ENCODE measurements at places on chromosomes 7 and 10.

- DNase-seq, result no peak
Measured at GRCh38 chr7:27133409-27134231, 3.1 kb upstream of the HOXA4 start.

- DNase-seq, result no peak
Measured at GRCh38 chr10:102419269-102420180, 940 bp upstream of the PSD start.

GRCh38 chr7:98137134-98137825 lies 30.6 kb downstream of the LMTK2 start:
- DNase-seq, result no peak

GRCh38 chr7:123485187-123485586 lies 49.2 kb downstream of the IQUB start:
- DNase-seq, result no peak

GRCh38 chr10:124708922-124709520 lies 35.2 kb downstream of the FAM53B start:
- no peak for DNase-seq

- DNase-seq, result no peak
Measured at GRCh38 chr10:44415121-44415520, 30.2 kb upstream of the CXCL12 start.

DNA sequence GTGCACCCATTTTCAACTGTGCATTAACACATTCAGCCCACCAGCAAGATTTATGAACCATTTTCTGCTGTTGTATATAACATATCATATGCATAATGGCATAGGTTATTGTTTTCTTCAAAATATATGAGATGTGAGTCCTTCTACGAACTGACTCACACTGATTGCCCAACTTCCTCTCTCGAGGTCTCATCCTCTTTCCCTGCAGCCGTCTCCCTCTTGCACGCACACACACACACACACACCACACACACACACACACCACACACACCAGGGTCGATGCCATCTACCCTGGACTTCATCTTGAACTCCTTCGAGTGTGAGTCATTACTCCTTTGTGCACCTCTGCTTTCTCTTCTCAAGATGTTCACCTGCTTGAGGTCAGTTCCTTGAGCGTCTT lies 36.7 kb downstream of the EGFR start:
- no peak for DNase-seq

DNA sequence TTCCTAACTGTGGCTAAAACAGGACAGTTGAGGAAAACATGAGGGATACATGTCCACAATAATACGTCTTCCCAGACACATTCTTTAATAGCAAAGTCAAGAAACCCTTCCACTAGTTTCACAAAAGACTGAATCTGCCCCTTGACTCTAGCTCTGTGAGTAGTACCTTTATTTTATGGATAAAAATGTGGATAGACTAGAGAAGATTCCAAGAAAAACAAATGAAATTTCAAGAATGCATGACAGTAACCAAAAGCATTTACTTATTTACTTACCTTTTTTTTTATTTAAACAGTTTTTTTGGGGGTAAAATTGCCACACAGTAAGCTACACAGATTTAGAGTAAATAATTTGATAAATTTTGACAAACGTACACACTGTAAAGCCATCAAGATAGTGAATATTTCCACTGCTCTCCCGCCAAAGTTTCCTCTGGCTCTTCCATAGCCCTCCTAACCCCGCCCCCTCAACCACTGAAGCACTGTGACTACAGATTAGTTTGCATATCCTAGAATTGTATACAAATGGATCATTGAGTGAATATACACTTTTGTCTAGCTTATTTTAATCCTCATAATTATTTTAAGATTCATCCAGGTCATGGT lies 420.4 kb upstream of the ZMIZ1 start:
- DNase-seq, result no peak

- no peak for DNase-seq
Measured at GRCh38 chr7:102302025-102302424, 15.4 kb downstream of the SH2B2 start.

GRCh38 chr10:87519582-87519981 lies 14.9 kb downstream of the MINPP1 start:
- DNase-seq, result no peak

DNA sequence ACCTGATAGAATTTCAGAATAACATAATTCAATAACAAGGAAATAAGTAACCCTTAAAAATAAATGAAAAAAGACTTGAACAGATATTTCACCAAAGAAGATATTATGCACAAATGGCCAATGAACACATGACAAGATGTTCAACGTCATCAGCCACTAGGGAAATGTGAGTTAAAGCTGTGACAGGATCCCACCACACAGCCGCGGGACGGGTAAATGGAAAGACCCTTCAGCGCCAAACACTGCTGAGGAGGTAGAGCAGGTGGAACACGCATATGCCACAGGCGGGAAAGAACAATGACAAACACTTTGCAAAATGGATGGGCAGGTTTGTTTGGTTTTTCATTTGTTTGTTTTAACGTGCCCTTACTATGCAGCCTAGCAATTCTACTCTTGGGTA lies 86.1 kb upstream of the RNF32 start:
- DNase-seq, result no peak

GRCh38 chr7:80918399-80918798 lies 452 bp downstream of the SEMA3C start:
- DNase-seq, result no peak

- no peak for DNase-seq
Measured at GRCh38 chr7:19116121-19117090, 1.0 kb downstream of the TWIST1 start.

DNA sequence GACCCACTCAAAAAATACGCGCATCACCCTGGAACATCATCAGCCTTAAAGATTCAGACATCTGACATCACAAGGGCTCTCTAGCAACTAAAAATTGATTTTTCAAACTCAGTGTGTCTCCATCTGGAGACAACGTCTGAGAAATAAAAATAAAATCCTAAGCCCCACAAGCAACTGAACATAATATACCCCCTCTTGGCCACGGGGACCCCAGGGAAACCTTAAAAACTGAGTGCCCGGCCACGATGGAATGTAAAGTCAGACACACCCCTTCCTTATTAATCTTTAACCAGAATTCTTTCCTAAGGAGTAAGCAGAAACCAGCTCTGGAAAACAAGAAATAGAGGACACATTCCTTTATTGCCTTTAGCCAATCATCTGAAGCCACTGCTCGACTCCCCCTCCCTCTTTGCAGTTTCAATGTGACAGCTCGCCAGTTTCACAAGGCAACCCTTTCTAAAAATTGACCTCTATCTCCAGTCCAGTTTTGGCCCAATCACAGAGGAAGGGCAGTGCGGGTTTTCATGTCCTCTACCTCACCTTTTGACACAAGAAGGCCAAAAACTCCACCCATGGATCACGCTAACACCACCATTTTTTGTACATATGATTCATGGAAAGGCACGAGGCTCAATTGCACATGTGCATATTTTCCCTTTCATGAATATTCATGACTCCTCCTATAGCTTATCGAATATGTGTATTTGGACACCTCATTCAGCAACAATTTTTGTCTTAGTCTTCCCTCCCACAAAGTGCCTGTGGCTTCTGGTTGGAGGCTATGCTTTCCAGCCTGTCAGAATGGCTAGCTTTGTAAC lies 24.2 kb downstream of the IFIT3 start:
- DNase-seq, result no peak

- no peak for DNase-seq
Measured at GRCh38 chr7:126501617-126502016, 751.1 kb downstream of the GRM8 start.

DNA sequence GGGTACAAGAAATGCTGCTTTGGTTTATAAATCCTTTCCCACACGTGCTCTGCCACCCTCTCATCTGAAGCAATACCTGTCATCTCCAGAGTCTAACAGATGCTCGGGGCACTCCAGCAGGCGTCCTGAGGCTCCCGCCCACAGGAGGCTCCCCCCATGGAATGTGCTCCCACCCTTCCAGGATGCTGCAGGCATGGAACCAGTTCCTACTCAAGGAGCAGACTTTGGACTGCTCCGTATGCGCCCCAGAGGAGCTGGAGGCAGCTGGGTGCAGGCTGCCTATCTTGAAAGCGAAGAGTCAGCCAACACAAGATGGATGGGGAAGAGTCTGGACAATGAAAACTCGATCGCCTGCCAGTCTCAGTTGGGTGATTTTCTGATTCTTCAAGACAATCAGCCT lies 75.4 kb downstream of the VOPP1 start:
- no peak for DNase-seq

DNA sequence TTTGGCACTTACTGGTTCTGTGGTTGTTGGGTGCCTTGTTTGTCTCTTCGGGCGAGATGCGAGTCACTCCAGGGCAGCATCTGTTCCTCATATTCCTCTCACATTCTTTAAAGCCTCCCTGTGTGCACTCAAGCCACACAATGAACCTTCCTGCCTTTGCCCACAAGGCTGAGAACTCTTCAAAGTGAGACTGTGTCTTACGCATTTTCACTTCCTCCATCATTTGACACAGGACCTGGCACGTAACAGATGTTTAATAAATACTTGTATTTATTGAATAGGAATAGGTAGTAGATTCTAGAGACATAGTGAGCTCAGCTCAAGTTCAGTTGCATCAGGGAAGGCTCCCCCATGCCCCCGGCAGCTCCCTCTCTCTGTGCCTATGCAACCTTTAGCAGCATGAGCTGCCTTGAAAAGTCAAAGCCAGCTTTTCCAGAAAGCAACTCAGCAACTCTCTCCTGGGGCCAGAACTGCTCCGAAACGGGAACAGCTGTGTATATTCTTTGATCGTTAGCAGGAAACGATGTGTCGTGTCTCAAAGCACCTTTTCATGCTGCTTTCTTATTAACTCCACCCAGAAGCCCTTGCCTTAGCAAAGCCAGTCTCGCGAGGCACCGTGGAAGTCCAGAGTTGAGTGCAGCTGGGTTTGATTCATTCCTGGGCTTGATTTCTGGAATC lies 97.5 kb downstream of the PFKFB3 start:
- DNase-seq, result no peak

- no peak for DNase-seq
Measured at GRCh38 chr10:77727481-77727880, 89.9 kb upstream of the KCNMA1 start.

GRCh38 chr10:99536338-99537085 lies 3.8 kb downstream of the NKX2-3 start:
- DNase-seq, result no peak

- DNase-seq, result no peak
Measured at GRCh38 chr7:92768501-92769393, 67.6 kb downstream of the CDK6 start.

GRCh38 chr7:27191833-27192545 lies 7.0 kb upstream of the HOXA11 start:
- DNase-seq, result no peak

DNA sequence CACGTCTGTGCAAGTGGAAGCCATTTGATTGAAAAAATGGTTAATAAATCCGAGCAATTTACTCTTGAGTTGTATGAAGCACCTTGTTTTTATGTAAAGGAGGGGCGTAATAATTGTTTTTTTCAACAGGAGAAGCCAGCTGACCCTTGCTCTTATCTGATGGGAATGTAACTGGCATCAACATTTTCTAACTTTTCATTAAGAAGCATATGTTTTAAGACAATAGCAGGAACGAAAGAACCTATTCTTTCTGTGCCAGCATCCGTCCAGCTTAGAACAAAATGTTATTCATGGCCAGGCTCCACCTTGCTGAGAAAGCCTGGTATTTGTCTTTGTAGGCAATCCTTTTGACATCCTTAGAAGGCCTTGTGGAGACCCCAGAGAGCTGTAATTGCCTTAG lies 22.2 kb upstream of the AFAP1L2 start:
- no peak for DNase-seq

- DNase-seq, result no peak
Measured at GRCh38 chr7:124423863-124424262, 341.7 kb downstream of the GPR37 start.

DNA sequence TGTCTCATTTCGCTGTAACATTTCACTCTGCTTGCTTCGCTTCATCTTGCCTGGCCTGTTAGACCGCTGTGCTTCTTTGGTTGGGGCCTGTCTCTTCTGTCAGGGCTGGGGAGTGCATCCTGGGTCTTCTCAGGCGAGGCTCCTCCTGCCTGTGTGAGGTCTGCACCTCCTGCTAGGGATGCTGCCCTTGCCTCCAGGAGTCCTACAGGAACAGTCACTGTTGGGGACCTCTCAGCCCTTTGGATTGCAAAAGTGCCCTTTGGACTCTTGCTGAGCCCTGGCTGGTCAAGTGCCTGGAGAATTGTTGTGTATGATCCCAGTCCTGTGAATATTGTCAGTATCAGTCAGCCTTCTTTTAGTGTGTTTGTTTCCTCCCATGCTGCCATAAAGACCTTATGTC lies 84.1 kb downstream of the MDFIC start:
- DNase-seq, result no peak

DNA sequence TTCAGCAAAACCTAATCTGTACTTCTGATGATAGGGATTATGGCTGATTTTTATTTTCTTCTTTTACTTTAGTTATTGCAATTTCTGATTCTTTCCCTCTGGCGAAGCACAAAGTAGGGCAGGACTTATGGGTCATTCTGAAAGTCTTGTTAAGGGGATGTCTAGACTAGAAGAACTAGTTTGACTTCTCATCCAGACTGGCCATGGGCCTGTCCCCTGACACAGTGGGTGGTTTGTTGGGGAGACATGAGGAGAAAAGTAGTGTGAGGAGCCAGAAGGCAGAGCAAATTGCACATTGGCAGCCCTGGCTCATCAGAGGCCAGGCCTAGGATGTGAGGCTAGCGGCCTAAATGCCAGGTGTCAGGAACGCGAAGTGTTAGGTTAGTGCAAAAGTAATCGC lies 152.8 kb downstream of the RTKN2 start:
- DNase-seq, result no peak

GRCh38 chr7:149715476-149715875 lies 57.9 kb downstream of the ZNF467 start:
- DNase-seq, result no peak

DNA sequence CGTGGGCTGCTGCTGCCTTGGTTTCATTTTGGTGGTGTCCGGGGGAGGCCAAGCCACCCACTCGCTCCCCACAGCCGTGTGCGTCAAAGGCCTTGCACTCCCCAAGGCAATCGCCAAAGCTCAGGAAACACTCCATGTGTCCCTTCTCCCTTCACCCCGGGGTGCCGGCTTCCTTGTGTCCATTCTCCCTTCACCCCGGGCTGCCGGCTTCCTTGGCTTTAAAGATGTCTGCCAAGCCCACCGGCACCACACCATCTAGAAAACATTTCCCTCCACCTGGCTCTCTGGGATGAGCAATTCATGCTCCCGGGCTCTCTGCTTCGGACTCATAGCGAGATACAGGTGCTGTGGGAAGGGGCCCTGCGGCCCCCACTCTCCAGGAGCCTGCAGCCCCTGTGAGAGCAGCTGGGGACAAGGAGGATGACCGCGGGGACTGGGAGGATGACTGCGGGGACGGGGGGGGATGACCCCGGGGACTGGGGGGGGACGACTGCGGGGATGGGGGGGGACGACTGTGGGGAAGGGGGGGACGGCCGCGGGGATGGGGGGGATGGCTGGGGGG lies 322.1 kb downstream of the DNAJB6 start:
- DNase-seq, result no peak

- no peak for DNase-seq
Measured at GRCh38 chr7:116859323-116859722, 3.1 kb upstream of the CAPZA2 start.

Data from stimulated activated CD8-positive, alpha-beta memory T cell treated with anti-CD3 and anti-CD28 coated beads, Interleukin-4, amount 100 ng/mL, for 4 hours (primary cell).